RCC 7860 (cell line): ENCODE measurements at places on chromosomes 13 and 19.
A peak's percentile ranks its signal among the peaks of the same experiment; 100 is the strongest.

- DNase-seq: no peak
These were observed 13.1 kb upstream of the PDE4C start for GRCh38 chr19:18239303-18239702.

DNA sequence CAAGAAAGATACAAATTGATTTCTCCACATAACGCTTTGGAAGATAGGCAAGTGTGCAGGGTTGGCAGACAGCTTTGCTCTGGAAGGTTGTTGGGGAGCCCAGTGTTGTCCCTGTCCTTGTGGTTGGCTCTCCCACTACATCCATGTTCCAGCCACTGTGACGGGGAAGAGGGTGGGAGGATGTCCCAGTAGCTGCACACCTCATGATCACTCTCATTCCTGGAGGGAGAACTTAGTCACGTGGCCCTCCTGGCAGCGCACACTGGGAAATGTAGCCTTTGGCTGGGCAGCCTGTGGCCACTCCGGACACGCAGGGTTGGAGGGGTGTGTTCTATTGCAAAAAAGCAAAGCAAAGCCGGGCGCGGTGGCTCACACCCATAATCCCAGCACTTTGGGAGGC is 9.9 kb downstream of the POLD1 start:
- no peak for DNase-seq

DNA sequence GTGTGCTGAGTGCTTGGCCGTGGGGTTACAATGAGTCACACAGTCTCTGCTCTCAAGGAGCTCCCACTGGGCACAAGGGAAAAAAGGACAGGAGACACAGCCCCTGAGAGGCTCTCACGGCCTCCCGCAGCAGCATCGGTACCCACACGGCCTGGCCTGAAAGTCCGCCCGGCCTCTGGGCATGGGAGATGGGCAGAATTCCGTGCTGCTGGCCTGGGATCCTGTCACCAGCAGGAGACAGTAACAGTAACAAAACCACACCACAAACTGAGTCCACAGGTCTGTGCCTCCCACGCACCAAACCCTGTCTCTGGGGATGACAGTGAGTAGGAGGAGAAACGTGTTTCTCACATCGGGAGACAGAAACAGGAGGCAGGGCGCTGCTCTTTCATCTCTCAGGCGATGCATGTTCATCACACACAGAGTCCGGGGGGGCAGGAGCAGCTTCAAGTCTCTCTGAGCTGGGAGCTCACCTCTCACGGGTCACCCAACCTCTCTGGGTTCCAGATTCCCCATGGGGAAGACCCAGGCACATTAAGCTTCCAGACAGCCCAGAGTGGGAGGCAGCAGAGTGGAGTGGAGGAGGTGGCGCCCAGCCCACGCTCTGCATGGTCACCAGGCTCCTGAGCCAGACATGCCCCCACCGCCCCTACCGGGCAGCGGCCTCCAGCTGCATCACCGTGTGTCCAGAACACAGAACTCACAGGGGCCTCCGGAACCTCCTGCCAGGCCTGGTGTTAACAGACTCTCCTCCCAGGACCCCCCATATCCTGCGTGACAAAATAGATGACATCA is 124.7 kb upstream of the VSTM2B start:
- no peak for DNase-seq

GRCh38 chr13:72852207-72852606 is 70.3 kb downstream of the PIBF1 start:
- DNase-seq: no peak

DNA sequence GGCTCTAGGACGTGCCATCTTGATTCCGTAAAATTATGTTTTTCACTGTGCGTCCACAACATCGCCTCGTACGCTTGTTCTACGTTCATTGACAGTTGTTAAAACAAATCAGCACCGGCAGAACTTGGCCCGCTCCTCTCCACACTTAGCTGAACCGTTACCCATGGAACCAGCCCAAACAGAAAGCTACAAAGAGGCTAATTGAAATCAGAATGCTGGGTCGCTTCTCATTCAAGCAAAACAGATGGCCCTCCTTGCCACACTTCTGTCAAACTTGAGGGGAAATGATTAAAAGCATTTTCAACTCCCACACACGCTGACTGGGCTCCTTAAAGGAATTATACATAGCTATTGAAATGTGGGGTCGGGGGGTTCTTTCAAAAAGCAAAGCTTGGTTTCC is 71.6 kb downstream of the TM9SF2 start:
- peak; percentile 70 for DNase-seq

- no peak for DNase-seq
These were observed 22.7 kb downstream of the FAM187B start for GRCh38 chr19:35205733-35206323.

GRCh38 chr13:24043590-24044350 is 116.8 kb upstream of the SPATA13 start:
- DNase-seq: no peak

- DNase-seq: no peak
These were observed 121.7 kb upstream of the MAB21L1 start for GRCh38 chr13:35598233-35598632.

GRCh38 chr19:41220811-41221210 is 1.8 kb downstream of the AXL start:
- DNase-seq: no peak

GRCh38 chr19:2319551-2319950 is 8.8 kb downstream of the LSM7 start:
- no peak for DNase-seq

DNA sequence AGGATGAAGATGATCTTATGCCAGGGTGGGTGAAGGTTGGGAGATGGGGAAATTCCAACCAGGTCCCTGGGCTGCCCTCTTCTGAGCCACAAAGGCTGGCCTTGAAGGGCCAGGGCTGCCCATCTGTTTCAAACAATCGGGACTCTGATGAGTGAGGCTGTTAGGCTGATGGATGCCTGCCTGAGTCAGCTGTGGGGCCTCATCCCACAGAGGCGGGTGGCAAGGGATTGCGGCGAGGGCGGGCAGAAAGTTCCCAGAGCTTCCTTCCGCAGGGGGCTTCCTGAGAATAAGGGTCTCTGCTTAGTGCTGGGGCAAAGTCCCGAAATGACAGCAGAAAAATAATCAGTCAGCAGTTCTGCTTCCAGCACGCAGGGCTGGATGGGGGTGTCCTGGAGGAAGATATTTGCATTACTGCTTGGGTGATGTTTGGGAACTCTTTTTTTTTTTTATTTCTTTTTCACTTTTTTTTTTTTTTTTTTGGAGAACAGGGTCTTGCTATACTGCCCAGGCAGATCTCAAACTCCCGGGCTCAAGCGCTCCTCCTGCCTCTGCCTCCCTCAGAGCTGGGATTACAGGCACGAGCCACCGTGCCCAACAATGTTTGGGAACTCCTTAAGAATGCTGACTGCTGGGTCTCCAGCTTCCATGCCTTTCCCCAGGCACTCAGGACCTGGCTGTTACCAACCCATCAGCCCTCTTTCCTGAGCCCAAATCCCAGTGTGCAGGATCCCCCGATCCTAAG is 14.1 kb downstream of the SH3GL1 start:
- DNase-seq: no peak

- no peak for DNase-seq
These were observed 221.1 kb upstream of the EDNRB start for GRCh38 chr13:78139765-78140164.

DNA sequence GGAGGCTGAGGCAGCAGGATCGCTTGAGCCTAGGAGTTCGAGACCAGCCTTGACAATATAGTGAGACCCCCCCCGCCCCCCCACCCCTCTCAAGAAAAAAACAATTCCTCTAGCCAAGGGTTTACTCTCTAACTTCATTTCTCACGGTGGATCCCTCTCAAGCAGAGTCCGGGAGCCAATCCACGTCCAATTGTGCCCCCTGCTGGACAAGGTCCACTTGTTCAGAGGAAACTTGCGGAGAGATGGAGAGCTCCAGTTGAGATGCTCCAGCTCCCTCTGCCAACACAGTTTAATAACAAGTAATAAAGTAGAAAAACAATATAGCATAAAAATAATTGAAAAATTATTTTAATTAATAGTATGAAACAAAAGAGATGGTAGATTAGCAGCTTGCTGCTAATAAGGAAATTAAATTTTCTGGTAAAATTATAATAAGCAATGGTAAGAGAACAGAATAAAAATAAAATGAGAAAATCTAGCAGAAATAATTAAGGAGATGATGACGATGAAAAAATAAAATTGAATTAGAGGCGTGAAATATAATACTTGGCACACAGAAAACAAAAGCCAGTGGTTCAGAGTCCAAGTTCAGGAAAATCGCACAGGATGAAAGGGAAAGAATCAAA is 14.5 kb upstream of the SIGLEC14 start:
- DNase-seq: peak; percentile 13

DNA sequence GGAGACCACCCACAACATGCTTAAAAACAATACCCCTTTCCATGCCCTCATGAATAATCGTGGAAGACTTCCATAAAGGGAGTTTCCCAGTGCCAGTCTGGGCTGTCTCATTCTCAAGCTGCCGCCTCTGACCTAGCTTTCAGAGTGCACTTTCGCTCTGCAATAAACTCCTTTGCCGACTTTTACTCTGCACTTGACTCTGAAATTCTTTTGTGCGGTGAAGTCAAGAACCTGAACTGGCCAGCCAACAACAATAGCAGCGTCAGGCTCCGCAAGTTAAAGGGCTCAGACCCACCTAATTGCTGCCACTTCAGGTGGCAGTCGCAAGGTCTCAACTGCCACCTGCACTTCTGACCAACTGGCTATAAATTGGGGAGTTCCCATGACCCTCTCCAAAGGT is 10.3 kb upstream of the LEUTX start:
- DNase-seq: no peak

GRCh38 chr13:32887617-32888016 is 128.6 kb upstream of the KL start:
- no peak for DNase-seq

DNA sequence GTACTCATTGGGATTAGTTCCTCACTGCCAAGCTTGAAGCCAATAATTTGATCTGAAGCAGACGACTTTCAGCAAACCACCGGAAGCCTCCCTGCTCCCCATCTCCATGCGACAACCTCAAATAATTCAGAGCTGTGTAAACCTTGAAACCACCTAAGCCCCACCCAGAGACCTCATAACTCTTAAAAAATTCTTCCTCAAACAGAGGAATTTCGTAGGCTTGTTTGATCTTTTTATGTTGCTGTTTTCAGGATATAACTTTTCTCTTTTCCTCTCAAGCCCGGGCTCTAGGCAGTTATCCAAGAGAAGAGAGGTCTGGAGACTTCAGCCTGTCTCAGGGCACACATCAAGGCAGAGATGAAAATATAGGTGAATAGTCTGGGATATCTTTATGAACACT is 311.6 kb downstream of the KCNRG start:
- no peak for DNase-seq

- no peak for DNase-seq
These were observed 85.8 kb downstream of the RAB20 start for GRCh38 chr13:110475550-110476219.

DNA sequence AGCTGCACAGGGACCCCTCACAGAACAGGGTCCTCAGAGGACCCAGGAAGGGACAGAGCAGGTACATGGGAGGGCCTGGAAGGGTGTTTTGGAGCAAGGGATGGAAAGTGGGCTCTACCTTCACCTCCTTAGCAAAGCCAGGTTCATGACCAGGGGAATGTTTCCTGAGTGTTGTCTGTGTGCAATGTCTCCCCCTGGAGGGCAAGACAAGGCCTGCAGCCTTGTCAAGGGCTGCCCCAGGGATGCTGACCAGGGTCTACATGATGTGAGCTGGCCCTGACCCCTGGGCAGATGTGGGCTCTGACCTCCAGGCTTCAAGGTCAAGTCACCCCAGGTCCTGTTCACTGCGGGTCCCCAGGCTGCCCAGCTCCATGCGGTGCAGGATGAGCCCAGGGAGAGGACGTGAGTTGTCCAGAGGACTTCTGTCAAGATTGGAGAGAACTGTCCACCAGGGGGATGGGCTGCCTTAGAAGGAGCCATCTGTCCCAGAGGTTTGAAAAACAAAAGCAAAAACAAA is 1.0 kb upstream of the CEACAM1 start:
- DNase-seq: peak; percentile 17

GRCh38 chr19:5152013-5152763 is 183.3 kb downstream of the KDM4B start:
- no peak for DNase-seq

DNA sequence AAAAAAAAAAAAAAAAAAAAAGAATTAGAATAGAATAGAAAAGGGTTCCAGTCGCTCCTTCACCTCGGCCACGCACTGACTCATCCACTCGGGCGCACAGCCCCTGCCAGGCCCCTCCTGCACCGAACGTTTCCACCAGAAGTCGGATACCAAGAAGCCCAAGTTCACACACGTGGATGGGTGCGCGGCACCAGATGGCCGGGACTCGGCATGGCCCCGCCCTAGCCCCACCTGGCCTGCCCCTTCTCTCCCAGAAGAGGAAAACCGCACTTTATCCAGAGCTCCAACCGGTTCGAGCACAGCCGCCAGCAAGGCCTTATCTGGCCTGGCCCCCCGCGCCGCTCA is 5.9 kb downstream of the PRR36 start:
- DNase-seq: no peak

GRCh38 chr13:93480553-93481106 is 254.0 kb downstream of the GPC6 start:
- DNase-seq: no peak

GRCh38 chr13:27446986-27447583 is 3.3 kb downstream of the MTIF3 start:
- DNase-seq: no peak
